ENCODE measurements at places on chromosomes 3 and 15.
A peak's percentile ranks its signal among the peaks of the same experiment; 100 is the strongest.

GRCh38 chr15:54273928-54274327 is 295.7 kb downstream of the UNC13C start:
- DNase-seq, result no peak

- no peak for DNase-seq
These were observed 228.4 kb downstream of the MAGI1 start for GRCh38 chr3:65810302-65810701.

DNA sequence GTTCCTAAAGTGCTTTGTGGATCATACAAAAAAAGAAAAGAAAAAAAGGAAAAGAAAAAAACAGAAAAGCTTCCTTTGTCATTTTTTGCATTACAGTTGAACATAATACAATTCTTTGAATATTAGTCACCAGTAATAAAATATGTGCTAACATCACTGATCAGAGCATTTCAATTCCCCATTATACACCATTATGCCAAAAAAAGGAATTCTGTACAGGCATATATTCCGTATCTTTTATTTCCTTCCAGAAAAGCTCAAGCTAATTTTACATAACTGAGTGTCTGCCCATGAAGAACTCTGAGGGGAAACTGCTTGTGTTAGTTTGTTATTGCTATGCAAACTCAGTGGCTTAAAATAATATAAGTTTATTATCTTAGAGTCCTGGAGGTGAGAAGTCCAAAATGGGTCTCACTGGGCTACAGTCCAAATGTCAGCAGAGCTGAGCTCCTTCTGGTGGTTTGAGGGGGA is 377.9 kb downstream of the GAP43 start:
- peak; percentile 62 for DNase-seq

DNA sequence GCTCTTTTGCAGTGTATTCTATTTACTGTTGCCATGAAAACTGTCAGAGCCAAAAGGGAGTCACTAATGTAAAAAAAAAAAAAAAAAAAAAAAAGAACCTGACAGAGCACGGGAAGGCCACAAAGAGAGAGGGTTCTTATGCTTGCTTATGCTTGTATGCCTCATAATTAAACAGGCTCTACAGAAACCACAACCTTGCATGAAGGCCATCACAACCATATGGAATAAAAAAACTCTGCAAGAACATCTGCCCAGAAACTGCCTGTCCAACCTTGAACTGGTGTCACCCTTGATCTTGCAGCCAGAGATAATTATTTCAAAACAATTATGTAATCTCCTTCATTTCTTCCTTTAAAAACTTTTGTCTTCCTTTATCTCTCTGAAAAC is 50.1 kb downstream of the CFAP20DC start:
- no peak for DNase-seq

DNA sequence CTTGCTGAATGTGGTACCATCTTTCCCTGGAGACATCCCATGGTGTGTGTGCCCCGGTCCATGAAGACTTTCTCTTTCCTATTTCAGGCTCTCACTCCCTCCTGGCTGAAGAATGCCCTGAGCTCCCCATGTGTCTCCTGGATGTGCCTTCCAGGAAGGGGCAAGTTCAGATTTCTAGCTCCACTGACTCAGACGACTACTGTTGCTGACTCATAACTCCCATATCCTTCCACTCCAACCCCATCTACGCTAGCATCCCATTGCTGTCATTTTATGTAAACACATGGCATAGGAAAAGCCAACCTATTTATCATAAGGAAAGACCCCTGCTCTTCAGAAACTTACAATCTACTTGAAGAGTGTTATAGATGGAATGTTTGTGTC is 95.0 kb downstream of the ADCY5 start:
- DNase-seq, result peak; percentile 23
